ENCODE measurements at places on chromosomes 12 and 14.

DNA sequence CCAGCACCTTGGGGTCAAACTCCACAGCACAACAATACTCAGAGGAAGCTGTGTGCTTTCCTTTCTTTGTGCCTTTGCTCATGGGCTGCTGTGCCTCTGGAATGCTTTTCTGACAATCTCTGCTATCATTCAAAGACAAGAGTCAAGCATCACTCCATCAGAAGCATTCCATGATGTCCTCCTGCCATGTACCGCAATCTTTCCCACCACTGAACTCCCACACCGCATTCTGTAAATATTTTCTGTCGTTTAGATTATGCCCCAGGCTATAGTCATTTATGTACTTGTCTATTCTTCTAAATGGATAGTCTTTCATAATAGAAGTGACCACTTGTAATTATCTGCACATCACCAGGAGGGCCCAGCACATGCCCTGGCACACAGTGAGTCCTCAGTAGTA lies 327.8 kb downstream of the PDZRN4 start:
- no peak for ATAC-seq

DNA sequence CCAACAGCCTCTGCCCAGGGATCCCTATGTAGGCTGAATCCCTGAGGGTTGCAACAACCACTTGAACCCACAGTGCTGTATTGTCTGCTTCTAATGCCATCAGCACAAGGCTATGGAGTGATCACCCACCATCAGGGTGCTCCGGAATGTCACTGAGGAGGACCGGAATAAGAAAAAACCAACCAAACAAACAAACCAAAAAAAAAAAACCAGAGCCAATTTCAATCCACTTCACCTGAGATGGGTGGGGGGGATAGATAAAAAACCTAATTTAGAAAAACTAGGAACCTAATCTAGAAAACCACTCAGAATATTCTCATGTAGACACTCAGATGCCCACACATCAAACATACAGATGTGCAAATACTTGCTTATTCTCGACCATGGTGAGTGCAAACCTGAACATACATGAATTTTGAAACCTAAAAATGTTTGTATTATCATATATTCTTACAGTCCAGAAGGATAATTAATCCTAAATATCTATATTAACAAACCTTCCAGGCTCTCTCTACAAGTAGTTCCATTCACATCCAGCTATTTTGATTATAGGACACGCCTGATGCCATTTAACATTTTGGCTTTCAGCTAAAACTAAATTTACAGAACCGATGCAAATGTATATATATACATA lies 3.7 kb downstream of the TBX5 start:
- ATAC-seq: no peak

DNA sequence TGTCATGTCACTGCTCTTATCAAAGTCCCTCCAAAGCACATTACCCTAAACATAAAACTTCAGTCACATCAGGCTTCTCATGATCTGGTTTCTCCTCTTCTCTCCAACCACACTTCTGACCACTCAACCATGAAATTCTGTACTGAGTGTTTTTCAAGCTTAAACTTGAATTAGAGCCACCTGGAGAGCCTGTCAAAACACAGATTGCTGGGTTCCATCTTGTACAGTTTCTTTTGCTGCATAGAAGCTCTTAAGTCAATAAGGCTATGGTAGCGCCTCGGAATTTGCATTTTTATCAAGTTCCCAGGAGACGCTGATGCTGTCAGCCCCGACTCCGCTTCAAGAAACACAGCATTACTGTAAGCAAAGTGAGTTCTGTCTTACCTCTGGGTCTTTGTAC lies 16.4 kb upstream of the SRRM4 start:
- no peak for ATAC-seq

- ATAC-seq: no peak
Measured at GRCh38 chr14:67468378-67468730, 20.2 kb downstream of the TMEM229B start.

DNA sequence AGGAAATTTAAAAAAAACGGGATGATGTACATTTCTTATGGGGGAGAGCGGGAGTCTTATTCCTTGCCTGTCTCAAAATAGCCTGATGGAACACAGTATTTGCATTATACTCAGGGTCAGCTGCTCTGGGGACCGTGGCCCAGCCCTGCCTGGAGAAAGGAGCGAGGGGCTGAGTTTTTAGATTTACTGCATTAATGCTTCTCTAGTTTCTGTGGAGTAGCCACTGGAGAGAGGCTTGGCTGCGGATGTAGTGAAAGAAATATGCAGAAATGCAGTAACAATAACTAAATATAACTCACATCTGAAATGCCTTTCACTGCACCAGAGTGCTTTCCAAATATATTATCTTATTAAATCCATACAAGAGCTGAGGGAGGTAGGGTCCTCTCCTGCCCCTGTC lies 87.6 kb upstream of the MAP1LC3B2 start:
- no peak for ATAC-seq

DNA sequence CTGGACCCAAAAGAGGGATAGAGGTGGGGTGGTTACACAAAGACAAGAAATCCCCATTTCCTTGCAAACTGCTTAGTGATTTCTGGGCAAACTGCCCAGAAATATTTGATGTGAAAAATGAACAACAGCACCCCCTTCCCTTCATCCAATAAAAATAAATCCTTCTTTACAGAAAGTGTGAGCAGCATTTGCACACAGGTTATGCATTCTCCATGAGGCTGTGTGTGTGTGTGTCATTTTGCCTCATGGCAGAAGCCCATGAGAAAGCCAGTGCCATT lies 17.2 kb upstream of the NRXN3 start:
- no peak for ATAC-seq

DNA sequence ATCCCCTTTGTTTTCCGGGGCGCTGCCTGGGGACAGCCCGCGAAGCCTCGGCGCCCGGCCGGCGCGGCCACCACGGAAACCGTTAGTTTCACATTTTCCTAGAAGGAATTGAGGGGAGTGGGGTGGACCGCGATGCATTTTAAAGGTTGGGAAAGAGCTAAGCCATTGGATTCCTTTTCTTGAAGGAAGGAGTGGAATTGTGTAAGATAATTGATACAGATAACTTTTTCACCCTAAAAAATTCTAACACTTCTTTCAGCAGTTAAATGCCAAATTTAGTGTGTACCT lies 137.1 kb downstream of the MON2 start:
- no peak for ATAC-seq

All from gastroesophageal sphincter (tissue), 4 donors.